ENCODE measurements at places on chromosomes 12 and 14.

DNA sequence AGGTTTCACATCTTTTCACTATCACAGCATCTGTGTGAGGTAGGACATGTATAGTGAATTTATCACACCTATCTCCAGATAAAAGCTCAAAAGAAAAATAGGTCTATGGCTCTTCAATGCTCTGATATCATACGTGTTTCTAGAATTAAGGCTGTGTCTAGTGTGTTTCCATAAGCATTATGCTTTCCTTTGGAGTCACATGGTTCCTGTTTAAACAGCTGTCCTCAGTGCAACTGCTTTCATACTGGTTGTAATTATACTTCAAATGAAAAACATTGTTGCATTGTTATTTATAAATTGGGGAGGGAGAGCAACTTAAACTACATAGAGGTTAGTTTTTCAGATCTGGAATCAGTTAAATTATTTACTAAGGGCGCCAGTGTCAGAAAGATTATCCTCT, 151.6 kb downstream of the SYT1 start:
- no peak for DNase-seq

- DNase-seq = peak; percentile 34
Measured at GRCh38 chr12:42213023-42213422, 25.0 kb downstream of the YAF2 start.

DNA sequence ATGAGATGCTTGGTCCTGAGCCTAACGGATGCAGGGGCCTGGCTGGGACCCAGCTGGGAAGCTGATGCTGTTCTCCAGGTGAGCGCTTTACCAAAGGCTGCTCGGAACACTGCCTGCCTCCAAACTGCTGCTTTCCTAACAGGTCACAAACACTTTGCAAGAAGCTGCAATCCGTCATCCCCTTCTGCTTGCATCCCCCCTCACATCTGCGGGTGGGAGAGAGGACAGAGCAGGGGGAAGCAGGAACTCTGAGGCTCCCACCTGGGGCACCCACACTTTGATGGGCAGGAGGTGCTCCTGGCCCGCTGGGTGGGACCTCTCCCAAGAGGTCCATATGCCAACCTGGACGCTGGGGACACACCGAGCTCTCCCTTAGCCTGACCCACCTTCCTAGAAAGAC, 24.9 kb upstream of the PPP2R5C start:
- no peak for DNase-seq

DNA sequence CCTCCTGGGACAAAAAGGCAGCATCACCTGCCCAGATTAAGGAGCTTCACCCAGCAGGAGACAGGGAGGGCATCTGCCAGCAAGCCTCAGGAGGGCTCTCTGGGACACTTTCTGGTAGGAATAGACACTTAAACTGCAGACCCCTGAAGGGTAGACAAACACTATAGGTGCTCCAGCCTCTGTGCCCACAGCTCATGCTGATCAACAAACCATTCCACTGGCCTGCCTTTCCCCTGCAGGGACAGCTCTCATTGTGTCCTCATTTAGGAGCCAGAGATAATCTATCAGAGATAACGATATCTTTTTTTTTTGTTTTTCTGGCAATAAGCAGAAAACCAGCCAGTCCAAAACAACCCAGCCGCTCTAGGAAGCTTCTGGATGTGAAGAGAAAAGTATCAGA, 251.8 kb upstream of the CCDC196 start:
- DNase-seq = no peak

DNA sequence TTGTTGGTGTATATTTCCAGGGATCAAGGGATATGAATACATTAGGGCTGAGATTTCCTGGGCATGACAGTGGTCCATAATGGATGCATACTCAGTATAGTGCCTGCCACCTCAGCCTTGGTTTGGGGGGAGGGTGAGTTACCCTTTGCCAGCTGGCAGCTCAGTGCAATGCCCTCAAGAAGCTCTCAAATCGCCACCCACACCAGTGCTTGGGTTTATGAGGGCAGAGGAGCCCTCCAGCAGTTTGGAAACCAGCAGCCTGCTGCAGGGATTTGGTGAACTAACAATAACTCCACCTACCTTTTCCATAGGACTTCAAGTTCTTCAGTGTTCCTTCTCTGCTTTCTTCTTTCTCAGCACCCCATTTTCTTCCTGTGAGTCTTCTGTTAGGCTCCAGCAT, 218.9 kb downstream of the LRFN5 start:
- no peak for DNase-seq

GRCh38 chr14:104371031-104371430, 208.5 kb upstream of the C14orf180 start:
- no peak for DNase-seq

GRCh38 chr12:125299840-125300239, 234.6 kb downstream of the AACS start:
- no peak for DNase-seq

DNA sequence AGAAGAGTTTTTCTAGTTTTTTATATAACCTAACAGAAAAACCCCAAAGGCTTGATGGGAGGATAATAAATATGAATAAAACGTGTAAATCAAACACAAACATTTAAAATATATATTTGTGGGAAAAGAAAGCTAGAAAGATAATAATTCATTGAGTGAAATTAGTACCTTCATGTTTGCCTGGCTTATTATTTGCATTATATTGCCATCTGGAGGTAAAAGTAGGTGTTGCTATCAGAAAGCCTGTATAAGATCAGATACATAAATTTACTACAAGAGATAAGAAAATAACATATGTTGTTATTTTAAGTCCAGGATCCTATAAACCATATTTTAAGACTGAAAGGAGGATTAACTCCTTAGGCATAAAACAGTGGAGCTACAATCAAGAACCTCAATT, 77.7 kb downstream of the NTS start:
- no peak for DNase-seq

DNA sequence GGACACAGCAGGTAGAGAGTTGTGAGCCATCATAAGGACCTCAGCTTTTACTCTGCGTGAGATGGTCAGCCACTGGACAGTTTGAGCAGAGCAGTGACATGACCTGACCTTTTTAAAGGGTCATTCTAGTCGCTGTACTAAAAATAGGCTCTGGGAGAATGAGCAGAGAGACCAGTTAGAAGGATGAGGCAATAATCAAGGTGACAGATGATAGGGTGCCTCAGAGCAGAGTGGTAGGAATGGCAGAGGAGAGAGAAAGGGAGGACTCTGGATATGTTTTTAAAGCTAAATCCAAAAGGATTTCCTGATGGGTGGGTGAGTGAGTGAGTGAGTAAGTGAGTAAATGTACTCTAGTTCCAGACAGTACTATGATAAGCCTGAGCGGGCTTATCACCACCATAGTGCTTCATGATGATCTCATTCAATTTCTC, 83.6 kb upstream of the ARHGAP5 start:
- DNase-seq = no peak

DNA sequence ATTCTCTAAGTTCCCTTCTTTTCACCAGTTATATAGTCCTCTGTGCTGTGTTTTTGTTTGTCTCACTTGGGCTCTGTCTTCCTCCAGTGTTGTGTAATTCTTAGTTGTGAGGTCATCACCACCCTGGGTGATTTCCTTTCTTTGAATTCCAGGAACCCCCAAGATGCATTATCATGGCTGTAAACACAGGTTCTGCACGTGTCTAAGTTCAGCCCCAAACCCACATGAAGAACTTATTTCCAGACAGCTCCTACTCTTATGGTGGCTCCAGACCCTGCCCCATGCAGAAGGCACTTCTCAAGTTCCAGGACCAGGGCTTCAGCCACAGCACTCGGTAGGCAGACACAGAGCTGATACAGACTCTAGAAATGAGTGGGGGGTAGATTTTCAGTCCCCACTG, 560.5 kb downstream of the BCL11B start:
- DNase-seq = no peak

GRCh38 chr12:98465505-98465904, 49.9 kb upstream of the TMPO start:
- no peak for DNase-seq

DNA sequence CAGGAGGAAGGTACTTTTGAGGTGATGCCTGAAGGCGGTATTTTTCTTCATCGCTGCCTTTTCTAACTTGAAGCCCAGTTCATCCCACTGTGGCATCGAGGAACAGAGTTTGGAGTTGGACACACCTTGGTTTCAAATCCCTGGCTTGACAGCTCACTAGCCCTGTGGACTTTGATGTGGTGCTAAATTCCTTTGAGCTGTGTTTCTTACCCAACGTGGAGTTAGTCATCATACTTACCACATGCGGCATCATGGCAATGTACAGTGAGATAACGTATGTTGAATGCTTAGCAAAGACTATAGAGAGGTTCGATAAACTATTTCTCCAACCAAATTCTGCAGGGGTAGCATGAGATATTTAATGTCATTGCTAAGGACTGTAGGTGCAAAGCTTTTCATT, 3.4 kb downstream of the PLEKHG3 start:
- peak; percentile 69 for DNase-seq

- DNase-seq = peak; percentile 56
Measured at GRCh38 chr14:54420478-54421142, 20.6 kb downstream of the CNIH1 start.

GRCh38 chr12:82363990-82364389, 5.7 kb downstream of the METTL25 start:
- no peak for DNase-seq

DNA sequence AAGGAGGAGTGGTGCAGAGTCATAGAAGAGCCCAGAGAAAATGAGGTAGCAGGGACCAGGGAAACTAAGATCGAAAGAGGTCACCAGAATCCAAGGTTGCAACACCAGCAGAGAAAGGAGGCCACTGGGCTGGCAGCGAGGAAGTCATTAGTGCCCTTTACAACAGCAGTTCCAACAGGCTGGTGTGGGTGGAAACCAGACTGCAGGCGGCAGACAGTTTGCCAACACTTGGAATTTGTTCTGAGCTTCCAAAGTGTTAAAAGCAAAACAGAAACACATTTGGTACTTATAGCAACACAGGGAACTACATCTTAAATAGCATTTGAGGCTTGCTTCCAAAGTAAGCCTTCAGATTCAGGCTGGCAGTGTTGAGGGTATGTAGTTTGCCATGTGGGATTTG, 95.2 kb upstream of the PWP1 start:
- DNase-seq = no peak

GRCh38 chr14:57487771-57488170, 5.9 kb downstream of the CCDC198 start:
- DNase-seq = peak; percentile 32

- no peak for DNase-seq
Measured at GRCh38 chr12:18549598-18549997, 188.2 kb downstream of the PLCZ1 start.

GRCh38 chr12:65602610-65603295, 221.5 kb upstream of the HMGA2 start:
- peak; percentile 94 for DNase-seq

GRCh38 chr14:100104523-100105300, 39.5 kb downstream of the EVL start:
- DNase-seq = peak; percentile 94

DNA sequence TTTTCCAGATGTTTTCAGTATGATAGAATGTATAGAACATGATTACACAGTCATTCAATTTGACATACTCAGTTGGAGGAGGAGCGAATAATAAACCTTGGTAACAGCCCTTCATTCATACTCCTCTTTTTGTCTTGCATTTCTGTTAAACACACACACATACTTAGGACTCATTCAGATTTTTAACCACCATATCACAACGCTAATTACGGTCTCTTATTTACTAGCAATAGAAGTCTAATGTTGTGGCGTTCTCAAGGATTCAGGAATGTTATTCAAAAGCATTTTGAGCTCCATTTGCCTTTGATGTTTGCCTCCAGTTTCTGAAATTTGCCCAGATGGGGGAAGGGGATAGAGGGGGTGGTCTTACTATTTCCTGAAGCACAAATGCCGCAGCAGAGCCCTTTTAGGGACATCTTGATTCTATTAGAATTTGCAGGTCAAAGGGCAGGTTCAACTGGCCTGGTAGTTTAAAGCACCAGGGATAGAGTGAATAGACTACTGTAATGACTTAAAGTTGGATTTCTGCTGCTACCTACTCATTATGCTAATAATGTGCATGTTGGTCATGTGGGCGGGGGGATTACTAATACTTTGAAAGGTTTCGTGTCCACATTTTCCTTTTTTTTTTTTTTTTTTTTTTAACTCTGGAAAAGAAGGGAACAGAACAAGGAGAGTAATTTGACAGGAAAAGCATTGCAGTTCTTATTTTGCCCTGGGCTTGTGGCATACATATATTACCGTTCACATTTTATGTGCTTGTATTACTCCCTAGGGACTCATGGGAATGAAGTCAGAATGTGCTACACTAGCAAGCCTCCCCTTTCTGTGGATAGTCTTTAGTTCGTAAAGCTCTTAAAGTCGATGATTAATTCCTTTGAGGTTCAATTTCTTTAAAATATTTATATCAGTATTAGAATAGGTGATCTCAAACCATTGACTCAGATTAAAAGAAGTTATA, 226.8 kb downstream of the FBXL14 start:
- no peak for DNase-seq

DNA sequence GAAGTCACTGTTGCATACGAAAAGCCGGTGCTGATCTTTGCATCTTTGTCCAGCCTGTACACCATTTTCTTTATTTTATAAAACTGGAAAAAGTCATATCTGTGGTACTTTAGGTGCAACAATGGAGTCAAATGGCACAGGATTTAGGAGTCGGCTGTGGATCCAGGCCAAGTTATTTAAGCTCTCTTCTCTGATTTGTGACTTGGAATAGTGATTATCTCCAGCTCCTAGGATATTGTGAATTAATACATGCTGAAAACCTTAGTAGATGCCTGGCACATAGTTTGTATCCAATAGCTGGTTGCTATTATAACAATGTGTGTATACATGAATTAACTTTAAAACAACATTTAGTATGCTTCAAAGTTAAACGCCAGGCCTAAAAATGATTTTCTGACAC, 6.2 kb upstream of the CCER1 start:
- no peak for DNase-seq

GRCh38 chr14:99289394-99290189, 17.6 kb upstream of the BCL11B start:
- no peak for DNase-seq

GRCh38 chr12:120183211-120183631, 11.3 kb downstream of the GCN1 start:
- DNase-seq = peak; percentile 56

- no peak for DNase-seq
Measured at GRCh38 chr14:91315844-91316267, 71.4 kb upstream of the GPR68 start.

- DNase-seq = no peak
Measured at GRCh38 chr12:126512916-126513913, 1448.0 kb downstream of the AACS start.

- no peak for DNase-seq
Measured at GRCh38 chr14:61730756-61731373, 31.4 kb upstream of the SNAPC1 start.

GRCh38 chr12:121529184-121529583, 51.6 kb downstream of the KDM2B start:
- no peak for DNase-seq

DNA sequence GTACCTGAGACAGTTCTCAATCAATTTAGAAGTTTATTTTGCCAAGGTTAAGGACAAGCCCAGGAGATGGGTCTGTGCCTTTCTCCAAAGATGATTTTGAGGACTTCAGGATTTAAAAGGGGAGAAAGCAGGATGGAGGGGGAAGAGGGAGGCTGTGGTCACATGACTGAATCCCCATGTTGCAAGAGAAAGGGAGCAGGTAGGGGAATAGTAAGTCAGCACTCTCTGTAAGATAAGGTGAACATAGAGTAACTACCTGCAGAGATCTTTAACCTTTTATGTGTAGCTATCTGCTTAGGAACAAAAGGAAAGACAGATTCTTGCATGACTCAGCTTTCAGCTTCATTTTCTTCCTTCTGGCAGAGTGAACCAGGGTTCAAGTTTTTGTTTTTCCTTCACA, 25.9 kb downstream of the DGLUCY start:
- no peak for DNase-seq
